Ammon's horn (tissue), 1 donor: ENCODE measurements at places on chromosomes 2 and 18.

- no peak for DNase-seq
Observed at GRCh38 chr2:204357286-204357685, 188.0 kb upstream of the PARD3B start.

DNA sequence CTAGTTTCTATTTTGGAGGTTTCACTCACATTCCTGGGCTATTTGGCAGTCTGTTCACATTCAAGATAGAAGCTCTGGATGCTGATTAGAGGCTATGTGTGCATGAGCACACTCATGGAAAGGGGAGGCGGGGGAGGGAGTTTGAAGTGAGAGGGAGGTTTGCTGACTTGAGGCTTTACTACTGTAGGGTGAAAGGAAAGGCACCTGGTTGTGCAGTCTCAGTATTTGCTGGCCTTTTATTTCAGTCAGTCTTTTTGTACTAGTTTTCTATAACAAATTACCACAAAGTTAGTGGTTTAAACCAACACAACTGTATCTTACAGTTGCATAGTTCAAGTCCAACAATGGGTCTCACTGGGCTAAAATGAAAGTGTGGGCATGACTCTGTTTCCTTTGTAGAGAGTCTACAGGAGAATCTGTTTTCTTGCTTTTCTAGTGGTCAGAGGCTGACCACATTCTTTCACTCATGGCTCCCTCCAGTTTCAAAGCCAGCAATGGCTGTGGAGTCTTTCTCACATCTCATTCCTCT is 47.7 kb upstream of the NR4A2 start:
- DNase-seq, result no peak

- no peak for DNase-seq
Observed at GRCh38 chr18:31954349-31954748, 11.4 kb upstream of the TRAPPC8 start.

- DNase-seq, result no peak
Observed at GRCh38 chr2:176526995-176527901, 258.0 kb downstream of the MTX2 start.

DNA sequence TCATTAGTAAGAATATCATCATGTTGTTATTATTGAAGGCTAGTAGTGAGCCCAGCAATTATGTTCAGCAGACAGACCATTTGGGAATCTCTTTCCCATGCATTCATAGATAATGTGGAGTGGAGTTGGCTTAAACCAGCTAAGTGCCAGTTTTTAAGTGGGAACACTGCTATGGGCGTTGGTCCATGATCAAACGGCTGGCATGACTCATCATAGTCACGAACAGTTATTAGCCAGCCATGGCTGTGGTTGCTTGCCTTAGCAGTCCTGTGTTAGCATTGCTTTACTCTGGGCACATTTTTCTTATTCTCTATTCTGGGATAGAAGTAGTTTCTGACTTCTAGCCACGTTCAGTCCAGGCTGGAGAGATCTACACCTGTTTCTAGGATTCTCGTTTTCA is 17.7 kb downstream of the EIF4E2 start:
- no peak for DNase-seq

- peak; percentile 71 for DNase-seq
Observed at GRCh38 chr2:196239622-196240587, 68.5 kb upstream of the STK17B start.
